ENCODE measurements at places on chromosomes 2 and 18.

GRCh38 chr18:49400398-49401072, 59.9 kb downstream of the DYM start:
- no peak for DNase-seq

DNA sequence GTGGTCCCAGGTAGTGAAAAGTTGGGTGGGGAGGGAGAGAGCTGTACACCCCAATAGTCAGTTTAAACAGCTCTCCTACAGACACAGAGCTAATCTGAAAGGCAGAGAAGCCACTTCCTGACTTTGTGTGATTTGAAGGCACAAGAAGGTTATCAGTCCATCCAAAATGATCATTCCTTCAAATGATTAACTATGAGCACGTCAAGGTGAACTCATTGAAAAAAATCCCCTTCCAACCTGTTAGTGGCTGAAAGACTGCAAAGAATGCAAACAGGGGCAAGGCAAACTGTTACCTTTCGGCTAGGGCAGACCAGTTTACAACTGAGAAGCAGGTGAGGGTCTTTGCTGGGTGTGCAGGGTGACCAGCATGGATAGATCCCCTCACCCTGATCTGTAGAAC, 22.8 kb upstream of the APCDD1 start:
- no peak for DNase-seq

GRCh38 chr2:145494441-145494840, 974.5 kb upstream of the ZEB2 start:
- no peak for DNase-seq

DNA sequence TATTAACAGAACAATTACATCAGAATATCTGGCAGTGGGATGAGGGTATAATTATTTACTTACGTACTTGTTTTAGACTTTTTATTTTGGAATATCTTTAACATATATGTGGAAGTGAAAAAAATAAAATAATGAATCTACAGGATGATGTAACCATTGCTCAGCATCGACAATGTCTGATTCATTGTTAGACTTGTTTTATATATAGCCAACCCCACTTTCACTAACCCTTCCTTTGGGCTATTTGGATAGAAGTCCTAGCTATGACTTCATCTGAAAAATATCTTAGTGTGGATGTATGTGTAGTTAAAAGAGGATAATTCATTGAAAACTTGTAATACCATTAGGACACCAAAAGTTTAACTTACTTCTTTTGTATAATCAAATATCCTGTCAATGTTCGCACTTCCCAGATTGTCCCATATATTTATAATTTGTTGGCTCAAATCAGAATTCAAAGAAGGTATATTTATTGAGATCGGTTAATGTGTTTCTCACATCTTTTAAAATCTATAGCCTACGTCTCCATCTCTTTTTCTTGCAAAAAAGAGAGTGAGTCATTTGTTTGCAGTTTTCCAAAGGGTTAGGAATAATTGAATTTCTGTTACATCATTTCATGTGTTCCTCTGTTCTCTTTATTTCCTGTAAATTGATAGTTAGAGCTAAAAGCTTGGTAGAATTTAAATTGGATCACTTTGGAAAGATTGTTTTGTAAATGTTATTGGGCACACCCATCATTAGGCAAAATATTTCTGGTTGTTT, 506.1 kb upstream of the FAM98A start:
- DNase-seq, result no peak

GRCh38 chr2:229650901-229651300, 63.5 kb downstream of the DNER start:
- DNase-seq, result no peak

DNA sequence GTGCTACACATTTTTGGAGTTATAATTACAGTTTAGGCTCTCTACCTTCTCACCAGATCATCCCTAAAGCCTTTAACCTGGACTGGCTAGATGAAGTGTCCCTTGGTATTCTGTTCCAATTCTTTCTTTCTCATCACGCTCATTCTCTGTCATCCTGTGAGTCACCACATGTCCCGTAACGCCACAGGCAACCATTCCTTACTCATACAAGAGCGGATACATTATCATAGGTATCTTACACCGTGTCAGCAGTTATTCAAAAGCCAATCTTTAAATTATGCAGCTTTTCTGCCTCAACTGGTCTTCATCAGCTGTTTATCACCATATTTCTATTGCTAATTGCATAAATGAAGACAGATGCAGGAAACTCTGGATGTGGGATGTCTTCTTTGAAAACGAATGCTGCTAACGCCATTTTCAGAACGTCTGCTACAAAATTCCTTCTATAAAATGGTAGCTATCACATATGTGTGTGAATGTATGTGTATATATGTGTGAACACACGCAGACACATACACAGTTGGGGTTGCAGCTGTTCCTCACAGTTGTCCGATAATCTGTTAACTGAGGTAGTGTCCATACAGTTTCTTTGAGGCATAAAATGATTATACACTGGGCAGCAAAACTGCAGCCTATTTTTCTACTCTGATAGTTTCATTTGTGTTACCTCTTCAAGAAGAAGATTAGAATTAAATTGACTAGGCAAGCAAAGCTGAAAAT, 47.9 kb downstream of the EML6 start:
- DNase-seq, result no peak
